ENCODE measurements at places on chromosomes 2 and 18.
A peak's percentile ranks its signal among the peaks of the same experiment; 100 is the strongest.

GRCh38 chr18:31538837-31539236 lies 40.9 kb downstream of the DSG2 start:
- DNase-seq, result no peak

GRCh38 chr2:212489719-212490346 lies 48.8 kb downstream of the ERBB4 start:
- DNase-seq, result no peak

DNA sequence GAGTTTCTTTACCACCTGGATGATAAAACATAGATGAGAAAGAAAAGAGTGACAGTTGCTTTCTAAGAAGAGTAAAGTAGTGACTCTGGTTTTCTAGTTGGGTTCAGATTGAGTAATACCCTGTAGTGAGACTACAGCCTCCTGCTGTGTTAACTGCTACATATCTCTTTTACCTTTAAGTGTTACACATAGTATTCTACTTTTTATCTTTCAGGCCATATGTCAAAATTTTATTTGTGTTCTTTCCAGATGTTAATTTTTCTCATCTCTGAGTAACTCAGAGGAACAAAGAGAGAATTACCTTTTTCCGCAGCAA lies 348.2 kb downstream of the CTNNA2 start:
- DNase-seq, result no peak

- DNase-seq, result no peak
Observed at GRCh38 chr2:83661711-83662110, 797.4 kb downstream of the SUCLG1 start.

GRCh38 chr2:216880509-216881184 lies 20.8 kb upstream of the TNP1 start:
- DNase-seq, result peak; percentile 33

DNA sequence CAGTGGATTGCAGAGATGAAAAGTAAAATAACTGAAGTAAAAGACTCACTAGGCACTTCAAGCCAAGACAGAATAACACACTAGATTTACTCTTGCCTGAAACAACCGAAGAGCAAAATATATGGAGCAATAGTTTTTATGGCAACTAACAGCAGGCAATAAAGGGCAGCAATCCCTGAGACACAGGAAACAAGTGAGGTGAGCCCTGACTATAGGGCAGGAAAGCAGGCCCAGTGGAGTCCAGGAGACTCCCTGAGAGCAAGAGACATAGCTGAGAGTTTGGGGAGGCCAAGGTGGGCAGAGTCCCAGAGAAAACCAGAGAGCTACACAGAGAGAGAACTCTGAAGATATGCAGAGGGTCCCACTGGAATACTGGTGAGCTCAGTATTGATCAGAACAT lies 18.8 kb downstream of the FARSB start:
- no peak for DNase-seq

DNA sequence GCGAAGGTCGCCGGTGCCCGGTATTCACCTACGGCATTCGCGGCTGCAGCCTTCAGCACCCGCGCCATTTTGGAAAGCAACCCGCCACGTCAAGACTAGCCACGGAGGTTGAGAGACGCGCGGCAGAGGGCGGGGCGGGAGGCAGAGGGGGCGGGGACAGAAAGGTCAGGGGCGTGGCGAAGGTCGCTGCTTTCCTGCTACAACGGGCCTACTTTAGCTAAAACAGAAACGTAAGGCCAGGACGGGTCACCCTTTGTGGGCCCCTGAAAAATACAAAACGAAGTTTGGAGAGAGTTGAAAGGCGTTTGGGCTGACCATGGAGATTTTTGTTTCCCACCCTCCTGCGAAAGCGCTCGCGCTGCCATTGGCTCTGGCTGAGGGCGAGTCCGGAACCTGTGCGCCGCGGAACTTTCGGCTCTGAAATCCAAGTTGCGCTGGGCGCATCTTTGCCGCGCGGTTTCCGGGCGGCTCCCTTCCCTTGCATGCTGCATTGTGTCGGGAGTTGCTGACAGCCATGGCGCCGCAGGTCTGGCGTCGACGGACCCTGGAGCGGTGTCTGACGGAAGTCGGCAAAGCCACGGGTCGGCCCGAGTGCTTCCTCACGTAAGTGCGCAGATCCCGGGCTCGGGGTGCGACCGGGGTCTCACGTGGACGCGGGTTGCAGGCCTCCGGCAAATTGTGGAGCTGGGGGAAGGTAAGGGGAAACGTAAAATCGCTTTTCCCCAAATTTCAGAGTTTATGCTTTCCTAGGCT lies at the start of the genes MCEE and MPHOSPH10:
MCEE (minus strand) TSS at position 78 of the 753 bp plus-strand sequence; CDS start at position 68, 10 bp downstream.
MPHOSPH10 (plus strand) TSS at position 483 of the 753 bp plus-strand sequence; CDS start at position 515, 32 bp downstream.
- DNase-seq, result peak; percentile 89

DNA sequence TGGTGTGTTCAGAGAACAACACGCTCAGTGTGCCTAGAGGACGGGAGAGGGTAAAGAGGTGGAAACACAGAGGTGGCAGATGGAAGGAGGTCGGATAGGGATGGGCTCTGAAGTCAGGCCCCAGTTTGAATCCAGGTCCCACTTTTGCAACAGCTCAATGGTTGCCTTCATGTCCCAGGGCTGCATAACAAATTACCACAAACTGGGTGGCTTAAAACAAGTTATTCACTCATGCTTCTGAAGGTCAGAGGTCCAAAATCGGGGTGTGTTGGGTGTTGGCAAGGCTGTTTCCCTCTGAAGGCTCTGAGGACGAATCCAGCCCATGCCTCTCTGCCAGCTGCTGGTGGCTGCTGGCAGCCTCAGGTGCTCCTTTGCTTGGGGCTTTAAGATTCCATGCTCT lies 12.7 kb upstream of the ADCY3 start:
- DNase-seq, result no peak

DNA sequence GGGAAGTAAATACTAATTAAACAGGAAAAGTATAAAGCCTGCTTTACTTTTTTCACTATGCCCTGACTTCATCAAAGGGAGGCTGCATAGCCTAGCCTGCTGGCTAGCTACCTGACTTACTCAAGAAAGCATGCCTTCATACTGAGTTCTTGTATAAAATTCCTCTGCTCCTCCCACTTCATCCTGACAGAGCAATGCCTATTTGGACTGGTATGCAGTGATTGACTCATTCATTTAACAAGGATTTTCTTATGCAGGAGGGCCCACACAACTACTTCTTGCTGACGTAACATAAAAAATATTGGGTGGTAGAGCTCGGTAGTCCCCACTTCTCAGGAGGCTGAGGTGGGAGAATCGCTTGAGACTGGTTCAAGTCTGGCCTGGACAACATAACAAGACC lies 70.5 kb downstream of the PRPF40A start:
- peak; percentile 61 for DNase-seq

GRCh38 chr2:51368250-51368649 lies 336.3 kb upstream of the NRXN1 start:
- DNase-seq, result no peak
